Retina (tissue), 1 donor: ENCODE measurements at places on chromosomes 12 and 14.

GRCh38 chr14:97878206-97878605 lies 1081.0 kb downstream of the VRK1 start:
- DNase-seq: no peak

DNA sequence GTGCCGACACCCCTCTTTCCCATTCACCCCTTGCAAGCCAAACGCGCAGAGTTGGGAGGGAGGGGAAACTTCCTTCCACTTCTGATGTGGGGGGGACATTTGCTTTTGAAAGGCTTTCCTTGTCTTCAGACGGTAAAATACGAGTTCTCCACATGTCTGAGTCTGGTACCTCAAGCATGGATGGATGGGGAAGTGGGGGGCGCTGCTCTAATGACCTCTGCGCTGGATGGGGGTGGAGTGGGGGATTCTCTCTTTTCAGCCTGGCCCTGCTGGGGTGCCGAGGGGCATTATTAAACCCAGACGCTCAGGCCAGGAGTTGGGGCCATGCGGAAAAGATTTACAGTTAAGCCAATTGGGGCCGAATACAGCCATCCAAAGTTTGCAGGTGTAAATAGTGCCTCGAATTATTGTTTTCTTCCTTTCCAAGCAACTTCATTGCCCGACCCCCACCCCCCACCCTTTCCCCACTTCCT lies 9.1 kb upstream of the TBX3 start:
- DNase-seq: no peak

- peak; percentile 50 for DNase-seq
Observed at GRCh38 chr12:57754411-57755193, at the start of gene MARCHF9. Gene MARCHF9 (plus strand): TSS chr12:57755103. CDS start chr12:57755529, 426 bp downstream.

GRCh38 chr14:25630447-25630846 lies 580.5 kb upstream of the STXBP6 start:
- DNase-seq: no peak

GRCh38 chr12:49930515-49931288 lies 19.8 kb upstream of the AQP2 start:
- DNase-seq: no peak

DNA sequence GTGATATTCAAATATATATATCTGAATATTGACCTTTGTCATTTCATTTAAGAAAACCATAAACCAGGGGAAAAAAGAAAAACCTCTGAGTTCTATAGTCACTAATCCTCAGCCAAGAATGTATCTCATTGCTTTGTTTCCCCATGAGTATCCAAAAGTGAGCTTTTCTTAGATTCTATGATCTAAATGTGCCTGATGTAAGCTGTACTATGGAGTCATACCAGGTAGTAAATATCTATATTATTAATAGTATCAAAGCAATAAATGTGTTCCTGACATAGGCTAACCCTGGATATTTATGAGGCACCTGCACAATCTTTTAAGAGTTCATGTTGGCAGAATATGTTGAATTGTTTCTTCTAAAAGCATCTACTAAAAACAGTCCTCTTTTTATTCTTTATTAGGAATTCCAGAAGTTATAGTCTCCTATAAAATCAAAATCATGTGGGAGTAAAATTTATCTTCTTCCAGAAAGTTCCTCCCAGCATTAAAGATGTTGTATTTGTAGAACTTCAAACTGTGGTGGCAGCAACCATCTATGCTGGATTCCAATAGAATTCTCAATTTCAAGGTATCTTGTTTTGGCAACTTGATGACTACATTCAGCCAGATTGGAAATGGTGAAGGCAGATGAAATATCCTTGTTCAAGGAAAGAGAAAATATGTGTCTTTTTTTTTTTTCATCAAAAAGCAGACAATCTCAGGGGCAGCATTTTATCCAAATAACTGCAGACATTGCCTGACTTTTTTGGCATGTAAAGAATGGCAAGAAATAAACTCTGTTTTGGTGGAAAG lies 139.7 kb upstream of the RASSF8 start:
- DNase-seq: no peak

DNA sequence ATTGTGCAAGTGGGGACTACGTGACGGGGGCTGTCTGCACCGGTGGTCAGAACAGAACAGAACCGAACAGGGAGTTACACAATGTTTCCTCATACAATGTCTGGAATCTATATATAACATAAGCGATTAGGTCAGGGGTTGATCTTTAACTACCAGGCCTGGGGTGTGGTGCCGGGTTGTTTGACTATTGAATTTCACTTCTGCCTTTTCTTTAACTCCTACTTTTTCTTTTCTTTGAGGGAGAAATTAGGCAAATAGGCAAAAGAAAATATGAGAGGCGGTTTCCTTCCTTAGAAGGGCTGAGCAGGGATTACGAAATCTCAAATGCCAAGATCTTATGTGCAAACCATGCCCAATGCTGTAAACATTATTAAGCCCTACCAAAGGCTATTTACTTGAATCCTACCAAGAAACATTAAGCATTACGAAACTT lies 140.3 kb downstream of the SLC38A6 start:
- no peak for DNase-seq

GRCh38 chr12:94805749-94806529 lies 155.6 kb upstream of the TMCC3 start:
- DNase-seq: no peak

DNA sequence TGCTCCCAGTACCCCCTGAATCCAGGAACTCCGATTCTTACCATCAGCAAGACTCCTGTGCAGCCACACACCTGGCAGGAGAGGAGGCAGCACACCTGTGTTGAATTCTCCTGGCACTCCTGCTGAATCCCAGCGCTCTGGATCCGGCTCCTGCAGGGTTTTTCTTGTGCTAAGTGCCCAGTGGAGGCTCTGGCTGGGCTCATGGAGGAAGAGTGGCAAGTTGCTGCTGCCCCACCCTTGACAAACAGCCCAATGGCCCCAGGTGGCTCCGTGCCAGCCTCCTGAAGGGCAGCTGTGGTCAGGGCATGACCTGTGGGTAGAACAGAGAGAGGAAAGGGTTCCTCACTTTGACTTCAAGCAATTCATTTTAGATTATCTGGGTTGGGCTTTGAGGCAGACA lies 20.0 kb downstream of the CRACR2A start:
- DNase-seq: no peak

- no peak for DNase-seq
Observed at GRCh38 chr12:128783129-128783574, 40.6 kb downstream of the SLC15A4 start.

- DNase-seq: no peak
Observed at GRCh38 chr14:85122690-85123089, 407.3 kb upstream of the FLRT2 start.
